RWPE1 (cell line): ENCODE measurements at places on chromosomes 12 and 14.

DNA sequence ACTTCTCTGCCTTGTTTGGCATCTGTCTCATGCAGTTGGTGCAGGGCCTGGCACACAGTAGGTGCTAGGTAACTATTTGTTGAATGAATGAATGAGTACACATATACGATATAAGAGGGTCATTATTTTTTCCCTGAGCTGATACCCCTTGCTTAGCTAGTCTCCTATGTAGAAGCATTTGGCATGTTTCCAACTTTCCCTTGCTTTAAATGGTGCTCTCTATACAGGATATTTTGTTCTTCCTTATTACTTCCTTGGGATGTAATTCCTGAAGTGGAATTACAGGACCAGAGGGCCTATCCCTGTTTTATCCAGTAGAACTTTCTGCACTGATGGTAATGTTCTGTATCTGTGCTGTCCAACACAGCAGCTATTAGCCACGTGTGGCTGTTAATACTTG lies 250.1 kb upstream of the PWP1 start:
- DNase-seq = no peak

- peak; percentile 38 for DNase-seq
These were observed 928 bp downstream of the TBX3 start for GRCh38 chr12:114682785-114683708.

DNA sequence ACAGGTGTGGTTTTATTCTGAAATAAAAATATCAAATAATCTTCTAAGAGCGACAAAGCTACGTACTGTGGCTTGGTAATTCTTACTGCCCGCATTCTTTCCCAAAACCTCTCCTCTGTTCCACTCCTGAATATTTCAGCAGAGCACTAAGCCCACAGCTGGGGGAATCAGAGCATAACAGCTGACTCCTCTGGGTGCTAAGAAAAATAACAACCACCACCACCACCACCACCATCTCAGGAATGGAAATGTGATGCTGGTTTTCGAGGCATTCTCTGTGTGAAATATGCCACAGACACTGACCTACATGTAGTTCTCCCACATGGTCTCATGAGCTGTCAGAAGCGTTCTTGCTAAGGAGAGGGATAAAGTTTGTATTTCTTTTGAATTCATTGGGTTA lies 183.7 kb downstream of the BMP4 start:
- no peak for DNase-seq

DNA sequence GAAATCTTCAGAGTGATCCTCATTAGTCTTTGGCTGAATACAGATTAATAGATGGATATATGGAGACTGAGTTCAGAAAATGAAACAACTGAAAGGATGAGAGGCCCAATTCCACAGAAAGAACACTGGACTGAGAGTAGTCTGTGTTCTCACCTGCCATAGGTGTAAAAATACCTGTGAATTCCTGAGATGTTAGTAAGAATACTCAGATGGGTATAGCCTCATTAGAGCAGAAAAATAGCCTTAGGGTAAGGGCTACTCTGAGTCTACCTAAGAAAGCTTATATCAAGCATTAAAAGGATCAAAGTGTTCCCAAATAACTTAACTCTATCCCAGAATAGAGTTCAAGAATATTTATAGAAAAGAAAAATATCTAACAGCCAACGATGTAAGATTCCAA lies 1510.3 kb upstream of the SEL1L start:
- DNase-seq = no peak

DNA sequence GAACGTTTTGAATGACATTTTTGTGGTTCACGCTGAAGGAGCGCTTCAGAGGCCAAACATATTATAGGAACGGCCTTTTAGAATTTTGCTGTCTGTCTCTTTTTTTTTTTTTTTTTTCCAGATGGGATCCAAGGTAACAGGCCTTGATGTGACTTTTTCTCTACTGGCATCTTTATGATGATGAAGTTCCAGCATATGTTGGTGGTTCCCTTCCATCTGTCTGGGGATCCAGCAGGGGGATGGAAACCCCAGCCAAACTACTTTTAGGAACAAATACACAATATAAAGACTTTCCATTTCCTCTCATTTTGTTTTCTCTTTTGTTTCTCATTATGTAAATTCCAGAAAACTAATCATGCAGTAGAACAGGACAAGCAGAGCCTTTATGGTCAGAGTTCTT lies 239.3 kb upstream of the PRICKLE1 start:
- no peak for DNase-seq

DNA sequence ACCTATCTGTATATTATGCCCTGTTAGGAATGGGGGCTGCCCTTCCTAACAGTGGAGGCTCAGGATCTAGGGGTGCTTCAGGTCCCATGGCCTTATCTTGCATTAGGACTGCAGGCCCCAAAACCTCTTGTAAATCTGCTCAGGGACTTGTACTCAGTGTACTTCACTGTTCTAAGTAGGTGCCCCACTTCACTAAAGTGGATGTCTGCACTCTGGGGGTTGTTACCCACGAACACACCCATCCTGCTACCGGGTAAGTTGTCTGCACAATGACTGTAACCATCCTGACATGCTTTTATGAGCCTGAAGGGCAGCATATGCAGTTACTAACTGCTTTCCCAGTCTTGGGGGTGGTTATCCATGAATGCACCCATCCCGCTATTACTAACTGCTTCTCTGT lies 163.0 kb downstream of the PTCSC3 start:
- DNase-seq = no peak

- DNase-seq = no peak
These were observed 1236.6 kb downstream of the BCL11B start for GRCh38 chr14:98035396-98035795.

DNA sequence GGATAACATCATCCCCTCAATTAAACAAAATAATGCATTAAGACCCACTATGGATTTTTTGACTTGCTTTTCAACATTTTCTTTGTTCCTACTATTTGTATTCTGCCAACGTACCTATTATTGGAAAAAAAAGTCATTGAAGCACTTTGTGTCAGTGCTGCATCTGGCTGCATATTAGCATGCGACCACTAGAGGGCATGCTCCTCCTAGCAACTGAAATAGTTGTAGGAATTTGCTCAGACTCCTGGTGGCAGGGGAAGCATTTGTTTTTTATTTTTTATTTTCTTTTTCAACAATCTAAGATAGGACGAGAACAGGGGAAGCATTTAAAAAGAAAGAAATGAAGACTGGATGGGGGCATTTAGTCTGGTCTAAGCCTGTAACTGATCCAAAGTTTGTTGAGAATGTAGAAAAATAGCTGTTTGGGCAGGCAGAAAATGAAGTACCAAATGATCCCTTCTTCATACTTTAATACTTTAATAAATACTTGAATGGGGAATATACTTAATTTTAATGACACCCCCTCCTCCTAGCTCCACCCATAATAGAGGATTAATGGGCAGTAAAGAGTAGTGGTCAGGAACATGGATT lies 14.5 kb upstream of the CLEC4A start:
- peak; percentile 51 for DNase-seq

DNA sequence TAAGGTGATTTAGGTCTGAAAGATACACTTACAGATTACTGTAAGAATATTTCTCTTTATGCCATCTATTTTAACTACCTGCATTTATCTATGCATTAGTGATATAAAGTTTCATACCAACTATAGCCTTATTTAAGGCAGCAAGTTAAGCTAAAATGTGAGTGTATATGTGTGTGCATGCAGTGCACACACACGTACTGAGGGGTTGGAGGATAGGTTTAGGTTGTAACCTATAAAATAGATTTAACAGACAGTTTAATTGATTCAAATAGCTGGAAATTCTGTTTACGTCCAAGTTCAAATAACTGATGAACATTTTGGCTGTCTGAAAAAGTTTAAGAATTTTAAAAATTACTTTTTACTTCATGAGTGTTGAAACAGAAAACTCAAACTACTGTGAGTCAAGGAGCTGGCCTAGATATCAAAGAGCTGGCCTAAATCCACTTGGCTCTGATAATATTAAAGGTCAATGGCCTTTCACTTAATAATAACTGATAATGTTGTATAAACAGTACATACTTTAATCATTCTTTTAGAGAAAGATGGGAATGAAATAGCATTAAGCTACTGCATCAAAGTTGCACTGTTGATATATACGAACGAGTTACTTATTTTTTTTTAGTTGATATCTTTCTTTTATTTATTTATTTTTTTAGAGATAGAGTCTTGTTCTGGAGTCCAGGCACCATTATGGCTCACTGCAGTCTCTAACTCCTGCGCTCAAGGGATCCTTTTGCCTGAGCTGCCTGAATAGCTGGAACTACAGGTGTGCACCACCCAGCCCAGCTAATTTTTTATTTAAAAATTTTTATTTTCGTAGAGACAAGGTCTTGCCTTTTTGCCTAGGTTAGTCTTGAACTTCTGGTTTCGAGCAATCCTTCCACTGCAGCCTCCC lies 13.8 kb upstream of the KCNJ8 start:
- DNase-seq = no peak
